M059J (cell line): ENCODE measurements at places on chromosomes 12 and 14.

GRCh38 chr12:76037130-76038103 lies 5.8 kb upstream of the PHLDA1 start:
- DNase-seq, result peak; percentile 78

DNA sequence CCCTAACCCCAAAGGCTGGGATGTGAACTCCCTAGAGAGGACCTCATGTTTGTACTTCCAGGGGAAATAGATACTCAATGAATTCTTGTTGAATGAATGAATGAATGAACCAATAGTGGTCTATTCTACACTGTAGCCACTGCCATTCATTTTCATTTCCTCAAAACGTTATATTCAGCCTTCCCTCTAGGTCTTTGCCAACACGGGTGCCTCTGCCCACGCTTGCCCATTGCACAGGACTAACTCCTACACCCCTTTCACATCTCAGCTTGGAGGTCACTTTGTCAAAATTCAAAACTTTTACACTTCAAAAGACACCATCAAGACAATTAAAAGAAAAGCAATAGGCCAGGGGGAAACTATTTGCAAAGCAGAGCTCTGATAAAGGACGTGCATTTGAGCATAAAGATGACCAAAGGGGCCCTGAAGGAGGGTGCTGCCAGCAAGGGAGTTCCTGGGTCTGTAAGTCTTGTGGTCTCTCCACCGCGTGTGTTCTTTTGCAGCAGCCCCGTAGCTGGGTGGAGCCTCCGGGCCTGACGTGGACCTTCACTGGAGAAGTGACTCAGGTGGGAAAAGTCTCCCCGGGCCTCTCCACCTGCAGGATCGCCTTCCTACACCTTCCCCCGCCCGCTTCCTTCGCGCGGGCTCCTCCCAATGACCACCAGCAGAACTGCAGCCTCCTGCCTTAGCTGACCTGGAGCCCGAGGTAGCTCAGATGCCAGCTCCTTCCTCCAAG lies 31.5 kb downstream of the TMEM63C start:
- peak; percentile 36 for DNase-seq

- no peak for DNase-seq
These were observed 3.8 kb downstream of the KRT82 start for GRCh38 chr12:52402377-52402776.

DNA sequence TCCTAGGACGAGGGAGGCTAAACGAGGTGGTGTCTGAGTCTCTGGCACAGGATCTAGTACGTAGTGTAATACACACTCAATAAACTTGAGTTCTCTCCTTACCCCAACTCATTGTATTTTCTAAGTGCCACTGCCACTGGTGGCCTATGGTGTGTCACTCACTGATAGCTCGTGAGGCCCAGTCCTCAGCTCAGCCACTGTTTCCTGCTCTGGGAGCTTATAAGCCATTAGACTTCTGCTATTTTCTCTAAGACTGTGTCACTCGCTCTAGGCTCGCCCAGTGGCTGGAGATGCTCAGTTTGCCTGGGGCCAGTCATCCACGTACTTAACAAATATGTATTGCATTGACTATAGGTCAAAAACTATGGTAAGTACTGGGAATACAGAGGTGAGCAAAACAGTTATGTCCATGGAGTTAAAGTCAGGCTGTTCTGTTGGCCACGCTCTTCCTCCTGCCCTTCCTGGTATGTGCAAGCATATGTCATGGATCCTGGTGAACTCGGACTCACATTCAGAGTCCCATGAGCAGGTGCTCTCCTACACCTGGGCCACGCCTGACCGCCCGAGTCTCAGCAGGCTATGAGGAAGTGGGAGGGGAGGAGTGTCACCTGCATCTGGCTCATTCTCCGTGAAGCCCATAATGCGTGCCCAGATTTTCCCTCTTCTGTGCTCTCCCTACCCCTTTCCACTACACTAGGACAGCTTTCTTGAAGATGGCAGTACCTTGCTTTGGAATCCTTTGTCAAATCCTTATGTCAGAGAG lies 41.6 kb downstream of the DEGS2 start:
- DNase-seq, result no peak

- no peak for DNase-seq
These were observed 105.8 kb upstream of the SINHCAF start for GRCh38 chr12:31431721-31432240.
